Activated naive CD8-positive, alpha-beta T cell treated with anti-CD3 and anti-CD28 coated beads for 36 hours (primary cell): ENCODE measurements at places on chromosomes 1 and 21.

GRCh38 chr1:8127171-8127641 lies 101.1 kb upstream of the ERRFI1 start:
- H3K27ac ChIP-seq, result no peak overlapping the region
- H3K4me3 ChIP-seq, result no peak overlapping the region
- H3K27me3 ChIP-seq, result peaks cover 14% of the 10 kb centered on the region
- no peak for DNase-seq
- no peaks in the 10 kb centered on the region for H3K4me1 ChIP-seq
- H3K36me3 ChIP-seq, result no peaks in the 10 kb centered on the region

- no peaks in the 10 kb centered on the region for H3K27me3 ChIP-seq
- H3K27ac ChIP-seq, result no peak overlapping the region
- DNase-seq, result no peak
- no peaks in the 10 kb centered on the region for H3K36me3 ChIP-seq
- no peaks in the 10 kb centered on the region for H3K4me1 ChIP-seq
Measured at GRCh38 chr1:187840557-187840956, 1011.8 kb downstream of the PLA2G4A start.

DNA sequence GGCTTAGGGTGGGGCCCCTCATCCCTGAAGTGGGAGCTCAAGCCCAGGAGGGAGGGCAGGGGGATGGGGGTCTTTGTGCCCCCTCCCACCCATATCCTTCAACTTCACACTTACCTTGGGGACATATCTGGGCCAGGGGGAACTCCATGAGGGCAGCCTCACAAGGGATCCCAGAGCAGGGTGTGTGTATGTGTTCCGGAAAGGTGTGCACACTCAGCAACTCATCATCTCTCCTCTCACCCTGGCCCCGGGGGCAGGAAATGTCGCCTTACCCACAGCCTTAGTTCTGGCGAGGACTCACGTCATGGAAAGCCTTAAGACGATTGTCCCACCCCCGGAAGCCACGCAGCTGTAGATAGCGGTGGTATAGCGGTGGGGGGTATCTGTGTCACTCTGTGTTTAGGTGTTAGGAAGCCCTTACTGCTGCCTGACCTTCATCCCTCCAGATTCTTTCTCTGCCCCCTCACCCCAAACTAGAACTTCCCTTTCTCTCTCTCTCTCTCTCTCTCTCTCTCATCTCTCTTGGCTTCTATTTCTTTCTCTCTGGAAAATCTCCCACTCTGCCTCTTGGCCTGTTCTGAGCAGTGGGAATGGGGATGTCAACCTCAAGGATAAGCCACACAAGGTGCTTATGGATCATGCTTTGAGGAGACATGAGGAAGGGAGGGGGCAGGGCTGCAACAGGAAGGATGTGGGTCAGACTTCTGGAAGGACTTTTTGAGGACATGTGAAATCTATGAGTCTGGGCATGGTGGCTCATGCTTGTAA lies at the start of gene SH2D2A:
SH2D2A (minus strand) TSS at position 288 of the 768 bp plus-strand sequence; CDS start at position 148, 140 bp downstream.
- H3K27ac ChIP-seq, result peak within 1 kb of the TSS; percentile 99
- H3K27me3 ChIP-seq, result no peaks in the 10 kb centered on the region
- peak; percentile 93 for DNase-seq
- peak within 1 kb of the TSS; percentile 94 for H3K4me3 ChIP-seq
- peaks cover 44% of the 10 kb centered on the region for H3K36me3 ChIP-seq
- H3K4me1 ChIP-seq, result peaks cover 41% of the 10 kb centered on the region

DNA sequence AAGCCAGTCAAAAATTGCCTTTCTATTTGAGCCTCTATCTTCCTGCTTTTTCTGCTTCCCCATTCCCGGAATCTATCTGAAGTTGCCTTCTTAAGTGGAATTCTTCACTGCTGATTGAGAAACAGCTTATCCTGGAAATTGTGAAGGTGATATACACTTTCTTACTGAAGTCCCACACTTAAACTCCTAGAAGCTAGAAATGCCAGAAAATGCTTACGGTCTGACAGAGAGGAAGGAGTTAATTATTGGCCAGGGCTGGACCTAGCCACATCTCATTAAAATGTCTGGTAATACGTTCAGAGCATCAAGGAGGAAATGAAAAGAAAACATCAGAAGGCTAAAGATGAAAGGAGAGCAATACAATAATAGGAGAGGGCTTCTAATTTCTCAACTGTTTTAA lies 292.5 kb upstream of the SNX7 start:
- H3K27ac ChIP-seq, result no peak overlapping the region
- no peak overlapping the region for H3K4me3 ChIP-seq
- no peak for DNase-seq

DNA sequence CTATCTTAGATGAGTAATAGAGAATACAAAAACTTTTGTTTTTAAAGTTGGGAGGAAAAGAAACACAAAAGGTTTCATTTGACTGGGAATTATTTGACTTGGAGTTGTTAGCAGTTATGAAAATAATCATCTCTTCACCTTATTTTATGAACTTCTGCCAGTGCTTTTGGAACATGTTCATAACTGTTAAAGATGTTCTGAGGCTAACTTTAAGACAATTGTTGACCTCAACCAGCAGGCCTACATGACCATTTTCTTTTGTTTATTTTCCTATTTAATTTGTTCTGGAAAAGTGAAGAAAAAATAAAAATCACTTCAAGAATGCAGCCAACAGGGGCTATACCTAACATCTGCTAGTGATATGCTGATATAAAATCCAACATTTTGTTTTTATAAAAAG lies 37.4 kb downstream of the JAM2 start:
- no peak for DNase-seq
- H3K36me3 ChIP-seq, result peaks cover 1% of the 10 kb centered on the region
- H3K27ac ChIP-seq, result no peak overlapping the region
- H3K4me3 ChIP-seq, result no peak overlapping the region
